GM18507 (cell line): ENCODE measurements at places on chromosomes 2 and 18.

GRCh38 chr18:68764016-68764415, 33.9 kb upstream of the CCDC102B start:
- no peak for DNase-seq

- no peak for DNase-seq
These were observed 255.3 kb upstream of the SIX2 start for GRCh38 chr2:45264227-45265225.

DNA sequence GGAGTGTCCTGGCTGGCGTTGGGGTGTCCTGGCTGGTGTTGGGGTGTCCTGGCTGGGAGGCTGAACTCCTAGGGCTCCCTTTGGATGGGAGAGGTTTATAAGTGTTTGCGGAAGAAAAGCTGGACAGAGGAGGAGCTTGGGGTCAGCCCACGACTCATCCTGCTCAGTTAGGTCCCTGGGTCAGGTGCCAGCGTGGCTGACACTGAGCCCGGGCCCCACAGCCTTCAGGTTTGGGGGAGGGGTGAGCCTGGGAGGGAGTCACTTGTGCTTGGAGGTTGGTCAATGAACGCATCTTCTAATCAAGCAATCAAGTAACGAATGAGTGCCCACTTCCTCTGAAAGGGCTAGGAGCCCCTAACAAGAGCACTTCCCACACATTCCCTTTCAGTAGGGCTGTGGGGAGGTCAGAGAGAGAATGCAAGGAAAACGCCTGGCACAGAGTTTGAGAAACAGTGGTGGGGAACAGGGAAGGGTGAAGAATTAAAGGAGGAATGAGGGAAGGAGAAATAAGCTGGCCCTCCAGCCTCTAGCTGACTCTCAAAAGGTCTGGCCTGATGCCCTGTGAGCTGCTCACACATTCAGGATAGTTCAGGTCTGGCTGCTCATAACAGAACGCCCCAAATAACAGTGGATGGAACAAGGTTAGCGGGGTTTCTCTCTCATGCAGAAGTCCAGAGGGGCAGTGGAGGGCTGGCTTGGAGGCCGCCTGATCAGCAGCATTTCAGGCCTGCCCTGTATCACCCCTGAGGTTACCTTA, 670 bp downstream of the KCNIP3 start:
- DNase-seq, result no peak

DNA sequence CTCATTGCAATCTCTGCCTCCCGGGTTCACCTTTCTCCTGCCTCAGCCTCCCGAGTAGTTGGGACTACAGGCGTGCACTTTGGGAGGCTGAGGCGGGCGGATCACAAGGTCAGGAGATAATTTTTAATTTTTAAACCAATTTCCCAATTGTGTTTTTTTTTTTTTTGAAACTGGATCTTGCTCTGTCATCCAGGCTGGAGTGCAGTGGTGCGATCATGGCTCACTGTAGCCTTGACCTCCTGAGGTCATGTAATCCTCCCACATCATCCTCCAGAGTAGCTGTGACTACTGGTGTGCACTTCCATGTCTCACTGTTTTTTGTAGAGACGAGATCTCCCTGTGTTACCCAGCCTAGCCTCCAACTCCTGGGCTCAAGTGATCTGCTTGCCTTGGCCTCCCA, 49.3 kb downstream of the GLS start:
- no peak for DNase-seq

GRCh38 chr2:240936106-240936505, 30.0 kb downstream of the CROCC2 start:
- no peak for DNase-seq

GRCh38 chr2:49845671-49846070, 691.4 kb upstream of the FSHR start:
- DNase-seq, result no peak

DNA sequence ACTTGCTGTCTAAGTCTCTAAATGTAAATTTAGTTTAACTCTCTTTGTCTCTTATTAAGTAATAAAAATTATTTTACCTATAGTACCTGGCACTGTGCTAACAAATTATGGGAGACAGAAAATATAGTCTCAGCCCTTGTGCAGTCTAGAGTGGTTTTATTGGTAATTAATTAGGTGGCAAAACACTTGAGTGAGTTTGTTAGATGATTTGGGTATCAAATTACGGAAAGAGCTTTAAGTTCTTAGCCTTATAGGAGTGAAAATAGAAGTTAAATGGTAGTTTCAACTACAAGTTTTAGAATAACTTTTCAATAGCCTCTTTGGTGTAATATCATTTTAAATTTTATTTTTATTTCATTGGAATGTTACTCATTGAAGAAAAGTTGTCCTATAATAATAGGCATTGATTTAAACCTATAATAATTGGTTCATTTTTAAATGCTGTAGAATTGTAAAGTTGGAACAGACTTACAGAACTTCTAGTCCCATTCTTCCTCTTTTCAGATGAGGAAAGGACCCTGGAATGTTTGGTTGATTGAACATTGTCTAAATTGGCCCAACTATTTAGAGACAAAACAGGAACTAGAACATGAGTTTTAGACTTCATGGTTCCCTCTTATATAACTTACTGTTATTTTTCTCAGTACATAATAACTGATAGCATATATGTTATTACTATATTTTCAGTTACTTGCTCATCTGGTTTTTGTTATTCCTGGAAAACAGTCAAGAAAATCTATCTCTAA, 10.2 kb upstream of the HTR2B start:
- no peak for DNase-seq

DNA sequence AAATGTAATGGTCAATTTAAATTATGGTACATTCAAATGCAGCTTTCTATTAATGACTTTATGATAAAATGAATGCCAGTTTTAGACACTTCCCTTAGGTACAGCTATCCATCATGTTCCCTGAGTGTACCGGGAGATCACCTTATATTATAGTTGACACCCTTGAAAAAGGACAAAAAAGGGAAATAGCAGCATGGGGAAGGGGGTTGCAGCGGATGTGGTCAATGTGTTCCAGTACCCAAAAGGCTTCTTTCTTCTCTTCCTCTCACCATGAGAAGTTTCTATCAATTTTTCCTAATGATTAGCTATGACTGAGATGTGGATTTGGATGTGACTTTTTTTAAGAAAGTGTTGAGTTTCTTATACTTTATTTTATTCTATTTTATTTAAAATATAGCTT, 154.4 kb downstream of the CCDC85A start:
- no peak for DNase-seq

DNA sequence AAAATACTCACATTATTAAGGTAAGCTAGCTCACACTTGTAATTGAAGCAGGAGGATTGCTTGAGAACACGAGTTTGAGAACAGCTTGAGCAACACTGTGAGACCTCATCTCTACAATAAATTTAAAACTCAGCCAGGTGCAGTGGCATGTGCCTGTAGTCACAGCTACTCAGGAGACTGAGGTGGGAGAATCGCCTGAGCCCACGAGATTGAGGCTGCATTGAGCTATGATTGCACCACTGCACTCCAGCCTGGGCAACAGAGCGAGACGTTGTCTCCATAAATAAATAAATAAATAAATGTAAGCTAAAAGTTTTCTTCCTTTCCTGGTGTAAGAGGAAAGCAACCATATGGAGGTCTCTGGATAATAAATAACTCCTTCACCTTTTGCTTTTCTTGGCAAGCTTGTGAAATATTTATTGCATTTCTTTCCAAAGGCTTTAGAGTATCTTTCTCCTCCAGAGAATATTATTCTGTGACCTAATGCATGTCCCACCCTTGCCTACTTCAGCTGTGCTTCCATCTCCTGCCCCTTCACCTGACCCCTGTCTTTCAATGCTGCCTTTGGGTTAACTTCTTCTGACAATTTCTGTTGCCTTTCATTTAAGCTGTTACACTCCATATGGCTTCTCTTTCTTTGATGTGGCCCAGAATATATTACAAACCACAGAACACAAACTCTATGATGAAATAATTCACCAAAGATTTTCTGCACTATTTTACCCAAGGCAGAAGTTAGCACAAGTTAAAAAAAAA, 280.7 kb upstream of the RND3 start:
- no peak for DNase-seq

GRCh38 chr2:46117379-46117778, 179.8 kb upstream of the EPAS1 start:
- DNase-seq, result no peak

- no peak for DNase-seq
These were observed 132.7 kb downstream of the HDAC4 start for GRCh38 chr2:239268082-239268481.

- no peak for DNase-seq
These were observed 16.9 kb downstream of the GPR75 start for GRCh38 chr2:53842891-53843290.

DNA sequence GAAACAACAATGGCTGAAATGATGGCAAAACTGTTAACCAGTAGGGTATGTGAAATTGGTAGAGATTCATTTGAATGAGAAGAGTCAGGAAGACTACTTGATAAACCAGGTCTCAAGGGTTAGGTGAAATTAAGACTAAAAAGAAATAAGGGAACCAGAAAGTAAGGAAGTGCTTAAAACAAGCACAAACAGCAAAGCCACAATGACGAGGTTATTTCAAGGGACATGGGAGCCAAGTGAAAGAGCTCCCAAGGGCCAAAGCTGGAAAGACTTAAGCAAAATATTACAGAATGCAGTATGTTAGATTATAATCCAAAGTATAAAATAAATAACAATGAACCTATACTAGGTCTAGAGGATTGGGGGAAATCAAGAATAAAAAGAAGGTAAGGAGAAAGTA, 19.3 kb upstream of the CD302 start:
- DNase-seq, result no peak

DNA sequence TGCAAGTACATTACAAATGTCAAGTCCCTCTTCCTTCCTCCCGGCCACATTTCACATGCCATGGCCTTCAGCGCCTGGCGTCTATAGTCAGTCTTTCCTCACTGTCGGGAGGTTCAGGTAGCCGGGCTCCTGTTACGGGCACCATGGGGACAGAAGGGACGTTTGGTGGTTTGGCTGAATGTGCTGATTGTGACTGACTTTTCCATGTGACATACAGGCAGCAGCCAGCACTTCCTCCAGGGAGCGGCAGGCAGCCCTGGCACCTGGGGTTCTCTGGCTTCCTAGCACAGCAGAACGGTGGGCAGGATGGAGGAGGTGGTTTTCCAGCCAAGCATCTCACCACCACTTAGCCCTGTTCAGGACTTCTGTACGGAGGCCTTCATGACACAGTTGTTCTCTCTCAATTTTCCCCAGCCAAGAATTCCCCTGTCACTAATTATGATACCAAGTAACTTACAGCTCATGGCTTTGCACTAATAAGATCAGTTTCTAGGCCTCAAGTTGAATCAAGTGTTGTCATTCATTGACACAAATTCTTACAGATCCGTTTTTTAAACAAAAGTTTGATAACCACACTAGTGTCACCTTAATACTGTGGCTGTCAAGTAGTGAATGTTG, 83.9 kb upstream of the REV1 start:
- DNase-seq, result no peak

- DNase-seq, result no peak
These were observed at the start of gene SLC66A3 for GRCh38 chr2:11155381-11156035. SLC66A3 (plus strand) TSS chr2:11155467; CDS start chr2:11155547, 80 bp downstream.

- DNase-seq, result no peak
These were observed 132.4 kb downstream of the ZAP70 start for GRCh38 chr2:97845818-97846217.

- no peak for DNase-seq
These were observed 21.5 kb downstream of the NAB1 start for GRCh38 chr2:190670182-190670946.

GRCh38 chr2:172374318-172375240, 52.8 kb upstream of the ITGA6 start:
- no peak for DNase-seq

- DNase-seq, result no peak
These were observed 5.3 kb downstream of the ADCY3 start for GRCh38 chr2:24914713-24915112.

GRCh38 chr2:25808006-25808383, 70.3 kb downstream of the ASXL2 start:
- DNase-seq, result no peak

DNA sequence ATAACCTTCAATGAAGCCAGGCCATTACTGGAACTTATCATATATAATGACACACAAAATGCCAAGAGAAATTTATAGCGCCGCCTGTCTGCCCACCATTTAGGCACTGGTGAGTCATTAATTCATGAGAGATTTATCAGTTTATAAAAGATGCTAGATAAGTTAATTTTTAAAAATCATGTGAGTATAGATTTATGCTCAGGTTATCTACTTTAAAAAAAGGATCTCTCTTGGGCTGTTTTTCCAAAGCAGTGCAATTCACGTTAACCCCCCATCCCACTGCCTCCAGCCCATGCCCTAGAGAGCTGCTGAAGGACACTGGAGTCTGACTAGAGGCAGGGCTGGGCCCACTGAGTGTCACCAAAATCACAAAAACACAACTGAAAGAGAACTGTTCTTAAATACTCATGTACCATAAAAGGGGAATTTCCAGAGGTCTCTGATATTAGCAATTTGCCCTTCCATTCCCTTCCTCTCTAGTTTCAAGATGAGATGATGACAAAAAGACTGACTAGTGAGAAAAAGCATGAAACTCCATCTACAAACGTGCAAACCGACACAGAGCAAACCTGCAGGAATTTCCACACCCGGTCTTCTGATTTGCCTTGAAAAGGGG, 160.8 kb downstream of the BCL2 start:
- no peak for DNase-seq

- no peak for DNase-seq
These were observed 20.8 kb upstream of the FIGN start for GRCh38 chr2:163756588-163756987.

DNA sequence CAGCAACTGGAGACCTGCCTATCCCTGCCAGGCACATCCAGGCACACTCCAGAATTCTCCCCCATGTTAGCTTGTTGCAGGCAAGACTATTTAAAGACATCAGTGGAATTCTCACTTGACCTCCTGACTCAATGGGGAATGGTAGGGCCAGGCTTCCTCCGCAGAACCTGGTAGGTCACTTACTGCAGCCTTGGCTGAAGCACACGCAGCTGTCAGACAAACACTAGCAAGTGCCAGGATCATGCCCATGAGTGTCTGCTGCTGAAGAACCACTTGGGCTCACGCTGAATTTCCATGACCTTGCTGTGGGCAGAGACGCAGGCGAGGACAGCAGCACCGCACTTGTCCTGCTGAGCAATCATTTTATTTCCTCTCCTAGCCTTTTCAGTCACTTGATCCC, 3.2 kb downstream of the LRRC30 start:
- DNase-seq, result no peak

GRCh38 chr2:164816900-164817299, 24.7 kb downstream of the COBLL1 start:
- no peak for DNase-seq

DNA sequence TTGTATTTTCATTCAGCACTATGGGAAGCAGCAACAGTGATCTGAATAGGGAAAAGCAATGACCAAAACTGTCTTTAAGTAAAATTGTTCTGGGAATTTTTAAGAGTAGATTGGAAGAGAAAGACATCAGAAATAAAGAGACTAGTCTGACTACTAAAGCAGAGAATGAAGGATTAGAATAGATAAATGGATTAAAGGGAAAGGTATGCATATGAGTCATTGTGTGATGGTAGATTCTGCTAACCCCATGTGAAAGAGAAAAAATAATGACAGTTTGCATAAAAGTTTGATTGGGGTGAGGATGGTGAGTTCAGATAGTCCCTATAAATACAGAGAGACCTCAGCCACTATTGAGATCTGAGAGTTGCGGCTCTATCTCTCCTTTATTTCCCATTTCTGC, 139.6 kb upstream of the DCC start:
- no peak for DNase-seq

- DNase-seq, result no peak
These were observed 101.4 kb downstream of the WDPCP start for GRCh38 chr2:63486861-63487290.
